ENCODE measurements at places on chromosomes 3 and 15.

DNA sequence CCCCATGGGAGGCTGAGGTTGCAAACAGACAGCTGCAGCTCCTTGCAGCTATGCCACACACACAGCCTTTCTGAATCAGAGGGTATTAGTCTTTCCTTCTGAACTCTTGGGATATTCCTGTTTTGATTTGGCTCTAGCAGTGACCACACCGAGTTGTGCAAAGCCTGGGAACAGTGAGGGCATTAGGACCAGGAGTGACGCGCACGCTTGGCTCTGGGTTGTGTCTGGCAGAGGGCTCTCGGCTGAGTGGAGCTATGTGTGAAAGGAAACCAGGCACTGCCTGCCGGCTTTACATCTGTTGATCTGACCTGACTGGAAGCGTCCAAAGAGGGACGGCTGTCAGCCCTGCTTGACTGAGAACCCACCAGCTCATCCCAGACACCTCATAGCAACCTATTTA lies at the start of gene GALNT15:
GALNT15 (plus strand) TSS at position 292 of the 400 bp plus-strand sequence. CDS start 472 bp downstream, outside the sequence.
- DNase-seq = peak; percentile 60

DNA sequence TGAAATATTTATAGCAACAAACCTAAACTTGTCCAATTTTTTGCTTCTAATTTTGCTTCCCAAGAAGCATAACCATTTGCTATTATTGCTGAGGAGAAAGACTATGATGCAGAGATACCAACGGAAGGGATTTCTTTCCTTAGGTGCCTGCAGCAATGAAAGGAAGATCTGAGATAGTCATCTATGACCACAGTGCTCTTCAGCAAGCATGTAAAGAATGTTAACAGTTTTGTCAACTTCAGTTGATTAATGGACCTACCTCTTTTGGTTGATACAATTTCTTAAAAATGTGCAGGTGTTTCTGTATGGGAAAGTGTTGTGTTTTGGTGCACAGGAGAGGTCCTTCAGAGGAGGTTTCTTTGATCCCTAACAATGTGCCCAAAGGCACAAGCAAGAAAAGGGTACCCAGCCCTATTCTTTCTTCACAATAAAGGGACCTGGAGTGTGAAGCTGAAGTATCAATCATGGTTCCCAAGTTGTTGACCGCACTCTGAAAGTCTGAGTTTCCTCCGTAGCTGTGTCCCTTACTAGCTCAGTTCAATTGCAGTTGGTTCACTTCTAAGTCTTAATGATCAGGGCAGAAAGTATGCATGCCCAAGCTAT lies 307.7 kb upstream of the KCNH8 start:
- no peak for DNase-seq

- peak; percentile 62 for DNase-seq
Measured at GRCh38 chr3:115099986-115100571, 47.0 kb downstream of the ZBTB20 start.

- DNase-seq = no peak
Measured at GRCh38 chr3:197376735-197377555, 78.5 kb upstream of the DLG1 start.

GRCh38 chr3:130386604-130387263 lies 41.3 kb downstream of the COL6A5 start:
- DNase-seq = peak; percentile 59

- DNase-seq = no peak
Measured at GRCh38 chr15:100001405-100001804, 268.2 kb upstream of the LYSMD4 start.

DNA sequence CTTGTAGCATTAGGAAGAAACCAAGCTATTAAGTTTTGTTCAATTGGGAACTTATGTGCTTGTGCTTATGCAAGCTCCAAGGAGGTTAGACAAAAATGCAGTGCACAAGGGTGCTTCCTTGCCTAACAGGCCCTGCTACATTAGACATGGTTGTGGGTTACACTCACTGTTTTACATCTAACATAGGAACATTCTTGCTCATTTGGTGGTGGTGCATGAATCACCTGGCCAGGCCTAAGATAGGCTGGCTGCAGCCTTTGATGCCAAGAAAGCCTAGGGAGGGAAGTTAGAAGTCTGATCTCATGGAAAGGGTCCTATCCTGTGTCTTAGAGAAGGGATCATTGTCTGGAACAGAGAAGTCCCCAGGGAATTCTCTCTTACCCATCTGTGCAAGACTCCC lies 43.5 kb downstream of the CA12 start:
- DNase-seq = peak; percentile 89

DNA sequence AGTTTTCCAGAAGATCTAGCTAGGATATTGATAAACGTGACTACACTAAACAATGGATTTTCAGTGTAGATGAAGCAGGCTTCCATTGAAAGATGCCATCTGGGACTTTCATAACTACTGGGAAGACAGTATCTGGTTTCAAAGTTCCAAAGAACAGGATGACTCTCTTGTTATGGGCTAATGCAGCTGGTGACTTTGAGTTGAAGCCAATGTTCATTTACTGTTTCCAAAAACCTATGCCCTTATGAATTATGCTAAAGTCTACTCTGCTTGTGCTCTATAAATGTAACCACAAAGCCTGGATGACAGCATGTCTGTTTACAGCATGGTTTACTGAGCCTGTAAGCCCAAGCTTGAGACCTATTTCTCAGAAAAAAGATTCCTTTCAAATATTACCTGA lies 245.4 kb downstream of the GBE1 start:
- DNase-seq = no peak

- no peak for DNase-seq
Measured at GRCh38 chr3:58693940-58694850, 27.6 kb upstream of the FAM3D start.

- no peak for DNase-seq
Measured at GRCh38 chr3:133837487-133838295, 32.1 kb downstream of the SRPRB start.

DNA sequence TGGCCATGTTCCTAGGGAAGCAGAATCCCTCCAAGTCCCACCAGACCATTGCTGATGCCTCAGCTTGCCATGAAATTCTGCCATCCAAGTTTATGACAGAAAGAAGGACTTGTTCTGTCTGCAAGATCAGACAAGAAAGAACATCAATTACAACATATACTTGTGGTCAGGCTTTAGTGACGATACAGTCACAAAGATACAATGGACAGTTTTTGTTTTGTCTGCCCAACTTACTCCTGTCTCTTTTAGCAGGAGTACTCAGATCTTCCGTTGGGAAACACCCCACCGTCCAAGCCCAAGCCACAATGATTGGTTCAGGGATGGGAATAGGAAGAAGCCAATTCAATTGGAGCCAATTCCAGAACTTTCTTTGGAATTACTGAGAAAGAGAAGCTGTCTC lies 15.7 kb downstream of the KLHL6 start:
- DNase-seq = peak; percentile 94
